NCI-H1694 treated with DMSO at 0.1 percent for 48 hours (cell line): ENCODE measurements at places on chromosomes 5 and 9.

- DNase-seq = no peak
These were observed 478.5 kb upstream of the KIF2A start for GRCh38 chr5:61827445-61827975.

DNA sequence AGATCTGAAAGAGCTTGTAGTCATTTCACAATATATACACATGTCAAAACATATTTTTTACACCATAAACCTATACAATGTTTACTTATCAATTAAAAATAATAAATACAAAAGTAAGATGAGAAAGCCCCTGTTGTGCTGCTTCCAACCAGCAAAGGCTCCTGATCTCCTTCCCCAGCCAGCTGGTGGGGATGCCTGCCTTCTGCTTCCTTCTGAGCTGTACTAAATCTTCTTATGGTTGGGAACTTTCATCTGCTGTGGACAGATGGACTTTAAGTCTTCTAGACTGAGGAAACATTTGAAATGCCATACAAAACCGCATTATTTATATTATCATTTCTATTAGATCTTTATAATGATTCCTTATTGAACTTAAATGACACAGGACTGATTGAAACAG is 745.3 kb upstream of the CHD1 start:
- no peak for DNase-seq

DNA sequence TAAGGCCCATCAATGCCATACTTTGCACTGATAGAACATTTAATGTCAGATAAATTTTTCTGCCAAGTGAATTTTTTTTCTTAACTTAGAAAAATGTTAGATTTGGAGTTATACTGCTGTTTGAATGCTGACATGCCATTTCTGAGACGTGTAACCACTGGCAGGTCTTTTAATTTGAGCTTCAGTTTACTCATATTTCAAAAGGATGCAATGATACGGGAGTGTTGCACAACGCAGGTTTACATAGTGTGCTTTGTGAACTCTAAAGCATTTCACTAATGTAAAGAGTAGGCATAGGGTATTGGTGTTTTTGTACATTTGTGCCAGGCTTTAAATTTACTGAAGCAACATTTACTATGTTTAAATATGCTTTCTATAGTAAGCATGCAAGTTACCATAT is 4.2 kb downstream of the ZBTB43 start:
- DNase-seq = no peak

- DNase-seq = no peak
These were observed 56.9 kb downstream of the ANKRD55 start for GRCh38 chr5:56176155-56176798.

DNA sequence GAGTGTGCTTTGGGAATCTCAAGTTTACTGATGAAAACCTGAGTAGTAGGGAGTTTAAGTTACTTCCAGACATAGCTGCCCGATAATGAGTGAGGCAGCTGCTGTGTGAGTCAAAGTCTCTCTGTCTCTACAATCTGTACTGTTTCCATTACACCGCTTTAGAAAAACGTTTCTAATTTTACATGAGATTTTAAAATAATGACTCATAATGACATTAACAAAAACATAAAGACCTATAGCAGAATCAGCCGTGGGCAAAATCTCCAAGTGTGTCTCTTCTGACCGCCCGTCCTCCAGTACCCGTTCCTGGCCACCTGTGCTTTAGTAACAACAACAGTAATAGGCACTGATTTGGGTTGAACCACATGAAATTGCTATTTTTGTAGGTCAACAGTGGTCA is 69.6 kb upstream of the PRRC1 start:
- DNase-seq = no peak

GRCh38 chr9:117718085-117718484 is 13.9 kb downstream of the TLR4 start:
- no peak for DNase-seq

- no peak for DNase-seq
These were observed 1.3 kb downstream of the CDX1 start for GRCh38 chr5:150167908-150168307.

DNA sequence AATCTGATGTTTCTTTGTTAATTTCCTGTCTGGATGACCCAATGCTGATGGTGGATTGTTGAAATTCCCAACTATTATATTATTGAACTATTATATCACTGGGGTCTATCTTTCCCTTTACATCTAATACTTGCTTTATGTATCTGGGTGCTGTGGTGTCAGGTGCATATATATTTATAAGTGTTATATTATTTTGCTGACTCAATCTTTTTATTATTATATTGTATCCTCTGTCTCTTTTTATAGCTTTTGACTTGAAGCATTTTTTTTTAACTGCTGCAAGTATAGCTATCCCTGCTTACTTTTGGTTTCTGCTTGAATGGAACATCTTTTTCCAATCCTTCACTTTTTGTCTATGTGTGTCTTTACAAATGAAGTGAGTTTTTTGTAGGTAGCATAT is 255.9 kb downstream of the RAB3C start:
- no peak for DNase-seq

GRCh38 chr9:21585756-21586752 is 103.9 kb upstream of the IFNE start:
- DNase-seq = no peak

GRCh38 chr5:40577718-40578117 is 102.0 kb upstream of the PTGER4 start:
- no peak for DNase-seq

DNA sequence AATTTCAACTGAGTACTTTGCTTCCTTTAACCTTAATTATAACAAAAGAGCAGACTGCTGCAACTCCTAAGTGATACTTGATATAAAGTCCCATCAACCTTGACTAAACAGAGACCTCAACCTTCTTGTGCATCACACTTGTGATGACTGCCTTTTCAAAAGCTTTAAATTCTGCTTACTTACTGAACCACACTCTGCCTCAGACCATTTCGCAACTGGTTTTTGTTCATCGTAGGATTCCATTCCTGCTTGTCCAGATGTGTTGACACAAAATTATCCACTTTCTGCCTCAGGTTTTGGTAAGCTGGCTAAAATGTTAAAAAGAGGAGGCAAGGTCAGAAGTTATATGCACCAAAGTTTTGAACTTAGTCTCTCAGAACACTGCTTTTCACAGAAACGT is 3.5 kb downstream of the BOD1 start:
- DNase-seq = no peak

DNA sequence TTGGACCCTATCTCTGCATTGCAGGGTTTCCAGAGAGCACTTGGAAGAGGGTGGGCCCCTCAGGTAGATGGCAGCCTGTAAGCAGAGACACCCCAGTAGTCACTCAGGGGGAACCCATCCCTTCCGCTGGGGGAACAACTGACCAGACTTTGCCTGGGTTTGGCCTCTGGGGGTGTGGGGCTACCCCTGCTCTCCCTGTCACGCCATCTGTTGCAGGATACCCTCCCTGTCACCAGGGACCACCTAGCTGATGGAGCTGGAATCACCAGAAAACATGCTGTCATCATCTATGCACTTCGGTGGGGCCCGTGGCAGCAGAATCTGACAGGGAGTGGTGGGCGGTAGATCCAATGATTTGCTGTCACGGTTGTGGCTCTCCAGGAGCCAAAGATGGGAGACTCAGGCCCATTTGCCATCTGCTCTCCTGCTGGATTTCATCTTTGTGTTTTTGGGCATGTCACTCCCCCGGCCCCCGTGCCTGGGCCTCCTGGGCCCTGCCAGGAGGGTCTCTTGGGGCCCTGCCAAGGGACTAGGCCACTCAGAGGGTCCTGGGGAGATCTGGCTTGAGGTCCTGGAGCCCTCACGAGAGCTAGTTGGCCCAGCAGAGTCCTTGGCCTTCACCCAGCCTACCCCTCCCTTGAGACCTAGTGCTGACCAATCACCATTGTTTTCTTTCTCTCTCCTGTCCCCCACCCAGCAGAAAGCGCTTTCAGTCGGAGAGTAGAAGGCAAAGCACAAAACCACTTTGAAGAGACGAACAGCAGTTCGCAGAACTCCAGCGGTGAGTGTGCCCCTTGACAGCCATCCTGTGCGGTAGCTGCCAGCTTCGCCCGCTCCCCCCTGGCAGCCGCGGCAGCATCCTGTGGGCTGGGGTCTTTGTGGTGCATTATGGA is 45.9 kb downstream of the AMBP start:
- DNase-seq = peak; percentile 7

GRCh38 chr5:19616701-19617215 is 371.2 kb downstream of the CDH18 start:
- DNase-seq = no peak

DNA sequence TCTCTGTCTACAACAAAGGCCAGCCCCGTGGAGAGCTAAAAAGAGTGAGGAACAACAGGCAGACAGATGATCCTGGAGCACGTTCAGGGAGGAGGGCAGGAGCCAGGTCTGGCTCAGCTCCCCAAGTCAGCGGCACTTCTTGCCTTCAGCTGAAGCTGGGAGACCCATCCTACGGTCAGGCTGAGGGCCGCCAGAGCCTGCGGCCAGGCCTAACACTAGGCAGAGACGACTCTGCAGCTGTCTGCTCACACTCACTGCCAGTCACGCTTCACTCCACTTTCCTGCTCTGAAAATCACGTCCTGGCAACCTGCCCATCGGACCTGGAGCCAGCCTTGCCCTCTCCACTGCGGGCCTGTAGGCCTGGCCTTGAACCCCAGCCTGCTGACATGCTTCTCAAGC is 160.9 kb upstream of the LHFPL2 start:
- DNase-seq = no peak

GRCh38 chr9:128026773-128027541 is 40.2 kb downstream of the NAIF1 start:
- DNase-seq = no peak

- no peak for DNase-seq
These were observed 172.7 kb downstream of the GADD45G start for GRCh38 chr9:89777544-89777943.

GRCh38 chr5:43316421-43316820 is 3.2 kb upstream of the HMGCS1 start:
- no peak for DNase-seq

- no peak for DNase-seq
These were observed 21.4 kb upstream of the HAVCR1 start for GRCh38 chr5:157080286-157080685.

DNA sequence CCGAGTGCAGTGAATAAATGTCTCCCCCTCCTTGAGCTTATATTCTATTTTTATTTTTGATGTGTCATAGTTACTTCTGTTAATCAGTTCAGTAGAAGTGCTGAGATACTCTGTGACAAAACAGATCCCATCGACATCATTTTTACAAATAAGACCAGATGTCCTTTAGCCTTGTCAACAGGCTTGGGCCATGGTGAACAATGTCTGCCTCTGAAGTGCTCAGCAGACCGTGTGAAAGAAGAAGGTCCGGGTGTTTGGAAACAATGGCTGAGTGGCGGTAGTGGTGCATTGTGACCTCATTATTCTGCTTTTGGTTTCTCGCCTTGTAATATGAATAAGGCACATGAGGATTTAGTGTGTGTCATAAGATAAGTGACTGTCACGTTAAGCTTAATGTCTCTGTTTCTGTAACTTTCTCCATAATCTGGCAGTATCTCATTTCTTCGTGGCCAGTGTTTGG is 71.2 kb downstream of the SYK start:
- no peak for DNase-seq

- DNase-seq = no peak
These were observed 60.5 kb upstream of the CTXN3 start for GRCh38 chr5:127588368-127588767.

DNA sequence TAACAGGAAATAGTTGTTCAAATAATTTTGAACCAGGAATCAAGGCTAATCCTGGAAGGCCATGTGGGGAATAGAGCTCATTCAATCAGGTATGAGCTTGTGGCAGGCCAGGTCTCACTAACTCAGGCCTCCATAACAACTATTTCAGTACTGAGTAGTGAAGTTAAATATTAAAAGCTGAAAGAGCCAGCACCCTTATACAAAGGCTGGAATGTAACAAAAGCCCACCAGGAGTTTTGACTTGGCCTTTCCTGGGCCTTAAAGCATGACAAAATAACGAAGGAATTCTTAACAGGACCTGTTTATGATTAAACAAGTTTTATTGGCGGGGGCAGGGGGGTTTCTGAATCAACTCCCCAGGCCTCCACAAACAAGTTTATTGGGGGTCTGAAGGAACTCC is 1146.7 kb downstream of the CDH9 start:
- DNase-seq = no peak

- no peak for DNase-seq
These were observed 136.9 kb downstream of the RFK start for GRCh38 chr9:76257311-76257710.

DNA sequence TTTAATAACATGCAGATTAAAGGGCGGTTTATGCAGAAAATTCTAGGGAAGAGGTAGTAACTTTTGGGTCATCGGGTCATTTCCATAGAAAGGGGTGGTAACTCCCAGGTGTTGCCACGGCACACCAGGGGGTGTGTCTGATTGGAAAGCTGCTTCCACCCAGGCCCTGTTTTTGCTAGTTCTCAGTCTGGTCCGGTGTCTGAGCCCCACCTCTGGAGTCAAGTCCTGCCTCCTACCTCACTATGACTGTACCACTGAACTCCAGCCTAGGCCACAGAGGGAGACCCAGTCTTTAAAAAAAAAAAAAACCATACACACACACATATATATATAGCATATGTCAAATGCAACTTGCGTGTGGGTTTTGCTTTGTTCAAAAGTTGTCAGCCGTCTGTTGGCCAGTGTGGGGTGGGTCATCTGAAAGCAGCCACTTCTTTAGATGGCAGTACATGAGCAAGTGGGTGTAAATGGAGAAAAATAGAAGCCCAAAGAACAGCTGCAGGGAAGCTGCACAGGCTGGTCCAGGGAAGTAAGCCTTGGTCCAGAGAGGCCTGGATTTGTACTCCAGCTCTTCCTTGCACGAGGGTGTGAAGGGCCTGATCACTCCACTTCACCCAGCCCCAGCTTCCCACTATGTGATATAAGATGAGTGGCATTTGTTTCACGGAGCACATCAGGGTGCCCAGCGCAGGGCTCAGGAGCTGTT is 110.7 kb upstream of the SPRY4 start:
- no peak for DNase-seq

- no peak for DNase-seq
These were observed 32.2 kb downstream of the ANKS6 start for GRCh38 chr9:98763986-98764745.

DNA sequence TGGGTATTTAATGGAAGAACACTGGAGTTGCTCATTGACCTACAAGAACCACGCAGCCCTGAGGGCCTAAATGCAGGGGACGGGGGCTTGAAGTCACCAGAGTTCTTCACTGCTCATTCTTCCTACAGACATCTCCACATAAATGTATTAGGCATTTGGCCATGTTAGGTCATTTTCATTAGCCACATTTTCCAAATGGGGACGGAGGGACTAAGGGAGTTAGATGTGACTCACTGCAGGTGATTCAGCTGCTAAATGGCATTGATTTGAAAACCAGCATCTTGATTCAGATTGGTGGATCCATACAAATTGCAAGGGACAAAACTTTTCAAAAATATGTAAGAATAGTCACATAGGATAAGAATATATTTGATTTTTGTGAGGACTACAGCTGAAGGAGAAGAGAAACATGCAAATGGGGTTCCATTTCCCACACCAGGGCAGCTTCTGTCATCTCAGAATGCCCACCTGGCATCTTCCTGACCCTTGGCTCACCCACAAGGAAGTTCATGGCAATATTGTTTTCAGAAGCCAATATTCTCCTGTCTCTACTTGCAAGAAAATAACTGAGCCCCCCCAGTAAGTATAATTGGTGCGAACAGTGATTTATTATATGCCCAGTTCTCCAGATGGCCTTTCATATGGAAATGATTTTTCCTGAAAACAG is 264.8 kb downstream of the DOCK8 start:
- no peak for DNase-seq
